Aorta (tissue), 5 donors: ENCODE measurements at places on chromosomes 2 and 18. TPM values are rescaled to one million over a fixed set of nuclear protein-coding genes. Genes with fewer than 3 reads are reported as not detected.

DNA sequence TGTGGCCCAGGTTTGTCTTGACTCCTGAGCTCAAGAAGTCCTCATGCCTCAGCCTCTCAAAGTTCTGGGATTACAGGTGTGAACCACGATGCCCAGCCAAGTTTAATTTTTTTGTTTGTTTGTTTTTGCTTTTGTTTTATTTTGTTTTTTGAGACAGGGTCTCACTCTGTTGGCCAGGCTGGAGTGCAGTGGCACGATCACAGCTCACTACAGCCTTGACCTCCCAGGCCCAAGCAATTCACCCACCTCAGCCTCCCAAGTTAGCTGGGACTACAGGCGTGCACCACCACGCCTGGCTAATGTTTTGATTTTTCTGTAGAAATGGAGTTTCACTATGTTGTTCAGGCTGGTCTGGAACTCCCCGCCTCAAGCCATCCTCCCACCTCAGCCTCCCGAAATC is 29.4 kb upstream of the RAB1A start:
- DNase-seq, result no peak

GRCh38 chr2:171788316-171788993 is 101.2 kb downstream of the DYNC1I2 start:
- no peak for DNase-seq

GRCh38 chr2:6524691-6525474 is 340.8 kb downstream of the CMPK2 start:
- no peak for DNase-seq

Gene HNMT
- 82.8 TPM for total RNA-seq

GRCh38 chr2:172806996-172807395 is 71.4 kb downstream of the RAPGEF4 start:
- DNase-seq, result no peak

- no peak for DNase-seq
These were observed 355.7 kb upstream of the RAB6C start for GRCh38 chr2:129623783-129624182.

- DNase-seq, result no peak
These were observed 81.4 kb downstream of the DCDC2C start for GRCh38 chr2:3784731-3785130.

DNA sequence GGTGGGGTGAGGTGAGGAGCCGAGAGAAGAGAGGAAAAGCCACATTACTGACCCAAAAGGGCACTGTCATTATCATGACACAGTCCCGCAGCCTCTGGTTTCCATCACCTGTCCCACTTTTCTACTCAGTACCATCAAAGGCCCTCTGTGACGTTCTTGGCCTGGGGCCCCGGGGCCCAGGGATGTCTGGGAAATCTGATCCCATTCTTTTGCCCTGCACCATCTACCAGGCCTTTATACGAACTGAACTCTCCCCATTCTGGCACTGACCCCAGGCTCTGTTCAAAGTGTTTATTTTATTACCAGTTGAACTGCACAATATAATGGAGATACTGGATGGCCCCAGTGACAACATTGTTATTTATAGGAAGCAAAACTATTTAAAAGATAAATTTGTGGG is 89.1 kb downstream of the COL6A3 start:
- no peak for DNase-seq
